ENCODE measurements at places on chromosomes 3 and 15. TPM values are rescaled to one million over a fixed set of nuclear protein-coding genes. Genes with fewer than 3 reads are reported as not detected.

DUOX2 gene
- 0.32 TPM for polyA plus RNA-seq

PLA2G4E gene
- 0.07 TPM for polyA plus RNA-seq

- DNase-seq: no peak
Observed at GRCh38 chr15:66937588-66937987, 127.8 kb upstream of the SMAD3 start.

DNA sequence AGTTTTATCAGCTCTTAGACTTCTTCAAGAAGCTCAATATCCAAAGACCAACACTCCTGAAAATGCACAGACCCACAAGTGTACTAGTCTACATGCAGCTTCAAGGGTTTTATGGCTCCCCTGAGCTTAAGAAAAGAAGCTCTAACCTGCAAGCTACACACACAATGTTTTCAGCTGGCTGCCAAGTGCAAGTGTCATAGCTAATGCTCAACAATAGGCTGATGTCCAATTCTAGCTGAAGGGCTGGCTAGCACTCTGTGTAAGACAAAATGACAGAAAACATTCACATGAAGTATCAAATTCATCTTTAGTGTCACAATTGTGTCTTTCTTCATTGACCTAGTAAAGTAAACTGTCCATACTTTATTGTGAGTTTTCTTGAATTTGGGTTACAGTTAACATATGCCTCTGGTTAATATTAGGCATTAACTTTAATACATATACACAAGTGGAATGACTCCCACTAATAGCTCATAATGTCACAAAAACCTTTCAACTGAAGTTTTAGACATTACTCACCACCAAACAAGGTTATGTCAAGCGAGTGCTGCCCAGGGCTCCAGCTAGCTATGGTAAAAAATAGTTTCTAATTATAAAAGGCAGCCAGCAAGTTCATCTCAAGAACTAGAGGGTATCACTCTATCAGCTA, 15.1 kb downstream of the ABI3BP start:
- DNase-seq: no peak

GRCh38 chr3:33331414-33331813, 54.2 kb downstream of the FBXL2 start:
- DNase-seq: no peak

- DNase-seq: no peak
Observed at GRCh38 chr3:33636125-33636850, 81.8 kb downstream of the CLASP2 start.

DNA sequence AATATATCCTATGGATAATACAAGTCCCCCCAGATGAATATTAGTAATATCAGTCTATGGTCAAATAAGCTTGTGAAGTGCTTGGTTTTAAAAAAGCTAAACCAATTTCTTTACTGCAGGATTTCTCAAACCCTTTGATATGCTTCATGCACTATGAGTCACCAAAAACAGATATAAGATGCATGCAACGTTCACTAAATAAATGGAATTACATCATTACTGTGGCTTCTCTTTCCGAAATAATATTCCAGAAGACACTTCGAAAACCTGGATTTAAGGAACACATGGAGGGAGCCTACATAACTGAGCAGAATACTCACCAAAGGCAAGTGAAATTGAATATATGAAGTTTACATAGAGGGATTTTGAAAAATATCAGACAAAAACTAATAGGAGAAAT, 126.3 kb upstream of the ABI3BP start:
- no peak for DNase-seq

ERICH6 gene
- 0.34 TPM for polyA plus RNA-seq

DNA sequence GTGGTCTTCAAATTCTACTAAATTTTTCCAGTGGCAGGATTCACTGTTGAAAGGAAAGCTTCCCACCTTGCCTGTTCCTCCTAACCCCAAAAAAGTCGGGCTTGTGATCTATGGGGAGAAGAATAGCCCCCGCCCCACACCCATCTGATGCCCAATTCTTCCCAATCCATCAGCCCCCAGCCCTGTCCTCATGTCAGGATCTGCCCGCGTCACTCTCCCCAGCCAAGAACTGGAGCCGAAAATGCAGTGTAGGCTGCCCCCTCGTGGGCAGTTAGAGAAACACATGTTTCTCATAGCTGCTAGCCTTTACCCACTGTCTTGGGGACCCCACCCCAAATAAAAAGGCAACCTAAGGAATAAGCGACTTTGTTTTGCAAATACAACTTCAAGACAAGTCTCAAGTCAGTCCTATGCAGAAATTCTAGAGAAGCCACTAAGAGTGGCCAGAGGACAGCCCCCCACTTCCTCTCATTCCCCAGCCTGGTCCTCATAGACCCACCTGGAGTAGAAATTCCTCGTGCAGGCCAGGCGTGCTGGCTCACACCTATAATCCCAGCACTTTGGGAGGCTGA, 13.0 kb upstream of the CSK start:
- DNase-seq: peak; percentile 85

CDCP1 gene
- polyA plus RNA-seq: 0.60 TPM

DNA sequence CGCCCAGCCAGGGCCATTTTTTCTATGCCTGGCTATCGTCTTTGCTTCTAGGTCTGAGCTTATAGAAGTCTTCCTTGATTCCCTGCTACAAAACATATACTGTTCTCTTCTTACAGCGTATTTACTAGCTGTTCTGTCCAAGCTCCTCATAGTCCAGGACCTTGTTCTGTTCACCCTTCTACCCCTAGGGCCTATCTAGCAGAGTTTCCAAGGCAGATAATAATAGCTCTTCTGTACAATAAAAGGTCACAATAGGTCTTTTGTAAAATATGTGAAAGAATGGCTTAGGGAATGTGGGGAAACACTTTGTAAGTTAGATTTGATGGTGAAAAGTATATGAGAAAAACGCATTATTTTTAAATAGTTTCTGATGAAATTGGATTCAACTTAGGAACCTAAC, 158.2 kb downstream of the P3H2 start:
- DNase-seq: no peak

DNA sequence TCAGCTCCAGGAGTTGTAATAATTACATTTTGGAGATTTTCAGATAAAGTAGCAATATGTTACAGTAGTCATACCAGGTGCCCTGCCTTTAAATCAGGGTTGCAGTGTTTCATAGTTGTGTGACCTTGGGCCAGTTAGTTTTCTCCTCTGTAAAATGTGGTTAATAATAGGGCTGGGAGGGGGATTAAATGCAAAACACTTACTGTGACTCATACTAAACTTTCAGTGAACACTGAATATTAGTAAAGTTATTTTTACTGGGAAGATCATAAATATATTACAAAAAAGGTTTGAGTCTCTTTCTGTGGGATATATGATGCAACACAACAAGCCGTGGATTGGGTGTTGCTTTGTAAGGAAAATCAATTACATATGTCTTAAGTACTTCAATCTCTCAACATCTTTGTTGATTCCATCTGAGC, 1.1 kb upstream of the EBLN2 start:
- no peak for DNase-seq

IL17RE gene
- 108 TPM for polyA plus RNA-seq

- DNase-seq: peak; percentile 71
Observed at GRCh38 chr15:50145451-50145872, 26.4 kb upstream of the ATP8B4 start.

- no peak for DNase-seq
Observed at GRCh38 chr3:119343719-119344118, 49.5 kb downstream of the ARHGAP31 start.

- no peak for DNase-seq
Observed at GRCh38 chr15:88161636-88162035, 94.9 kb downstream of the NTRK3 start.

DNA sequence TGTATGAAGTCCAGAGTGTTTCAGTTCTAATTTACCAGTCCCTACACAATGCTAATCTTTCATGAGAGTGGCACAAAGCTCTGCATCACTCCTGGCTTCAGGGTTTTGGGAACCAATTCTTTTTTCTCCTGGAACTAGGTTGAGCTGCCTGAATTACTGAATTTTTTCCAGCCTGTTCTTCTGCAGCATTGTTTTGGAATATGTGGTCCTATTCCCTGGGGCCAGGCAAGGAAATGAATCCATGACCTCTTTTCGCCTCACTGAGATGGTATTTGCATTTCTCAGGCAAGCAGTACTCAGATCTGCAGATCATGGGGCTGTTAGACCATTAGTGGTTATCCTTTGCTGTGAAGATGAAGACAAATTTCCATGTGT, 25.6 kb upstream of the GPR171 start:
- DNase-seq: no peak

NR2E3 gene
- 1.1 TPM for polyA plus RNA-seq

DNA sequence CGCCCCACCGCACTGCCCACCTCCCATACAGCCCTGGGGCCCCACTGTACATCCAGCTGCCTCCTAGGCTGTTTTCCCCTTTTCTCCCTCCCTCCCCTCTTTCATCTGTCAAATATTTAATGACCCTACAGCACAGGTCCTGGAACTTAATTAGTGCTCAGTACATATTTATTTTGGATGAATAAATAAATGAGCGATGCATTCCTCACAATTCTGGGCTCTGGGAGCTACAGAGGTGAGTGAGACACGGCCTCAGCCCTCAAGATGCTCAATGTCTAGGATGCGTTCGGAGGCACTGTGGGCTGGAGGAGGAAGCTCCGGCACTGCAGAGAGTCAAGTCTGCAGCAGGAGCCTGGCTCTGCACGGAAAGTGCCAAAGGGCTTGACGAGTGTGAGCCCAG, 175.0 kb downstream of the FAM43A start:
- no peak for DNase-seq

DNA sequence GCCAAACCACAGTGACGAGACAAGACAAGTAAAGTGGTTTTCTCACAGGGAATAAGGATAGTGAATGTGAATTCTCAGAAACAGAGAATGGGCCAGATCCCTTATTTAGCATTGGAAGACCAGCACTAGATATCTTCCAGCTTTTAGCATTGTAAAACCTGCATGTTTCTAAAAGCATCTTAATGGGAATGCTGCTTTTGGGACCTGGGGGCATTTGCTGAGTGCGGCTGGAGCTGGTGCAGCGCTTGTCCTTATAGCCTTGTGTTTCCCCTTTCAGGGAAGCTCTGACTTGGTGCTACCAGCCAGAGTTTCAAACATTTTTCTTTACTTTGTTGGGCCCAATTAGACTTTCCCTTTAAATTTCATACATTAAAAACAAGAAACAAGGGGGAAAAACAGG, 52.9 kb downstream of the CLSTN2 start:
- DNase-seq: no peak

CCR3 gene
- 0.10 TPM for polyA plus RNA-seq

- no peak for DNase-seq
Observed at GRCh38 chr15:45177285-45177684, 10.5 kb downstream of the SHF start.

STAB1 gene
- 46.9 TPM for polyA plus RNA-seq

DNA sequence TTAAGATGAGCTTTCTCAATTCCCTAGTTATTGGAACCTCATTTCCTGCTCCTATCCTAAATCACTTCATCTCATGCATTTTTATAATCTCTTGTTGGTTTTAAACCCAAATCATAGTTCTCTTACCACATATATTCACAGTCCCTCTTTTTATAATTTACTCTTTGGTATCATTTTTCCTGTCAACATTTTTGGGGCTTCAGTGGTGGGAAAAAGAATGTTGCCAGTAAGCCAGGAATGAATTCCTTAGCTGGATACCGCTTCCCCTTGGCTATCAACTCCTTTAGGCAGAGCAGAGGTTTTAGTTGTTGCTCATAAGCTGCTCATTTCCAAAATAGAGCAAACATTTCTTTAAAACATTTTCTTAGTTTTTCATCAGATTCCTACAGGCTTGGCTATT, 112.3 kb downstream of the GALK2 start:
- no peak for DNase-seq

ZNF621 gene
- polyA plus RNA-seq: 35.0 TPM

- DNase-seq: no peak
Observed at GRCh38 chr15:31842532-31843195, 187.7 kb upstream of the CHRNA7 start.

- DNase-seq: peak; percentile 83
Observed at GRCh38 chr15:39084674-39085530, 496.0 kb upstream of the THBS1 start.

GRM7 gene
- polyA plus RNA-seq: 0.23 TPM

DNA sequence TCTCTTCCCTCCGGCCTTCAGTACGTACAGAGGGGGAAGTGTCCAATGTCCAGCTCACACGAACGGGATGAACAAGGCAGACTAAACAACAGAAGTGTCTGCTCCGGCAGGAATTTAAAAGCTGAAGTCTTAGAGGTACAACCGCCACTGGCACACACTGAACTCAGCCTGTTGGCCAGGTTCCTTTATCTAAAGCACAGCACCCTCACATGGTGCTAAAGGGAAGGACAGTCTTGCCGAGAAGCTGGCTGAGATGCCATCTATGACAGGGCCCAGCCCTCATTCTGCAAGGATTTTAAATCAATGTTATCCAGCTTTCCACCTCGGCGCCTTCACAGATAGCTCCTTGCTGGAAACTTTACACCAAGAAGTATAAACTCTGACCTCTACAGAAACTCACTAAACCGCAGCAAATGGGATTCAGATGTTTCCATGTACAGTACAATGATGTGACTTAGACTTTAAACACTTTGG, 2.8 kb downstream of the ADAMTS17 start:
- DNase-seq: peak; percentile 60

GRCh38 chr3:119817583-119818363, 35.9 kb downstream of the NR1I2 start:
- no peak for DNase-seq

DNA sequence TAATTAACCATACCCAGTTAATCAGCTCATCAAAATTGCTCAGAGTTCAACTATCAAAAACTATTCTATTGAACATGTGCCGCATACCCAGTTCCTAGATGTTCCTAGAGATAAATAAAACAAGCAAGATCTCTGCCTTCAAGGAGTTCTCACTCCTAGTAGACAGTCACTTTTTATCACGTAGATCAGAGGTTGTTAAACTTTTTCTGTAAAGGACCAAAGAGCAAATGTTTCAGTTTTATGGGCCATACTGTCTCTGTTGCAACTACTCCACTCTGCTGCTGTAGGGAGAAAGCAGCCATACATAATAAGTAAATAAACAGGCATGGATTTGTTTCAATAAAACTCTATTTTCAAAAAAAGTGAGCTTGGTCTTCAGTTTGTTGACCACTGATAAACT, 7.9 kb downstream of the FBN1 start:
- no peak for DNase-seq

- DNase-seq: no peak
Observed at GRCh38 chr3:50356553-50356952, 2.8 kb downstream of the TMEM115 start.

AHSG gene
- not detected for polyA plus RNA-seq

ACOX2 gene
- 50.3 TPM for polyA plus RNA-seq

CADM2 gene
- 1.6 TPM for polyA plus RNA-seq

NR1I2 gene
- 0.41 TPM for polyA plus RNA-seq

GOLGA6L24 gene
- polyA plus RNA-seq: 0.09 TPM

DNA sequence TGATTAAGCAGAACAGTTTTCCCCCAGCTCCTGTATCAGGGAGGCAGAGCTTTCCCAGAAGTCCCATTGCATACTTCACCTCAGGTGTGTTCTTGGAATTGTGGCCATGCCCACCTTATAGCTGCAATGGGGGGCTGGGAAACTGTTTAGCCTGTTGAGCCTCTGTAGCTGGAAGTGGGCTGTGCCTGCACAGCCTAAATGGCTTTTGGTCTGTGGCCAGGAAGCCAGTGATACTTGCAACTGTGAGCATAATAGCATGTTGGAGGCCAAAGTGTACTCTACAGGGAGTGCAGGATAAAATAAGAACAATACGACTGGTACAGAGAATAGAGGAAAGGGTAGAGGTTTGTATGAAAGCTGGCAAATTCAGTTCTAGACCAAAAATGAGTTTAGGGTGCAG, 248.5 kb downstream of the PTPRG start:
- no peak for DNase-seq

Data from left lung (tissue), 14 donors.